ENCODE measurements at places on chromosomes 4 and X.
A peak's percentile ranks its signal among the peaks of the same experiment; 100 is the strongest.

DNA sequence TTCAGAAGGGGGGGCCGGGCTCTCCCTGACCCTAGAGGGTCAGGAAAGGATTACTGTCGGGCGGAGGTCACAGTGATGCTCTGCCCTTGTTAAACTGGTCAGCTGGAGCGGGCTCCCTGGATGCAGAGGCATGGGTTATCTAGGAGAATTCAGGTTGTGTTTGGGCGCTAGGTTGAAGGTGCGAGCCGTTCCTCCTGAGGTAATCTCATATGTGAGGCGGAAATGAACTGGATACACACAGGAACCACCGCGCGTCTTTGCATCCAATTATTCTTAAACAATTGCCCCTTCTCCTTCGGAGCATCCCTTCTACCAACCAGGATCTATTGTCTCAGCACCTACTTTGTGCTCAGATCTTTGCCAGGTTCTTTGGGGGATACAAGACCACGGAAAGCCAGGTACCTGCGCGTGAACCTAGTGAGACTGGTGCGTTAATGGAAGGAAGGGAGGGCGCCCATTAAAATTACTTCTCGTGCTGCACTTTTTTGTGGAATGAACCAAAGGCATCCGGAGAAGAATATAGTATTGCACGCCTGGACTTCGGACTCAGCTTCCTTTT is 28.4 kb downstream of the HAND2 start:
- peak; percentile 32 for DNase-seq

- no peak for DNase-seq
Measured at GRCh38 chr4:109739547-109739946, 9.7 kb upstream of the PLA2G12A start.

- DNase-seq: no peak
Measured at GRCh38 chr4:102501447-102501696, 213 bp downstream of the NFKB1 start.

GRCh38 chr4:15992167-15992485 is 29.2 kb upstream of the FGFBP2 start:
- DNase-seq: no peak

DNA sequence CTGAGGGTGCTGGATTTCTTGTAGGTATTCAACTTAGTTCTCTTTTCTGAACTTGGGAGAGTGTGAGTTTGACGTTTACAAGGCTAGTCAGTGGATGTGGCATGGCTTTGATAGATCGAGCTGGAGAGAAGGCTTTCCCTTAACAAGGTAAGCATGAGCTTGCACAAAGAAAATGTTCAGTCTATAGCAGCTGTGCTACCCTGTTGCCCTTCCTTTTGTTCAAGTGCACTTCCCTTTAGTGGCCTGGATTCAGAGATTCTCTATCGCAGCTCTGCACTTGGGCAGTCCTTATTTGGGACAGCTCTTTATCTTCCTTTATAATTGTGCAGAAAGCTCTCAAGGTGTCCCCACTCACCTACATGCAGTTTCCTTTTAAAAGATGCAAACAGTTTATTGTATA is 198.0 kb downstream of the ARHGAP24 start:
- DNase-seq: no peak

GRCh38 chr4:152348670-152349069 is 187.2 kb downstream of the FBXW7 start:
- DNase-seq: no peak

GRCh38 chr4:6641164-6641970 is 882 bp downstream of the MRFAP1 start:
- no peak for DNase-seq

DNA sequence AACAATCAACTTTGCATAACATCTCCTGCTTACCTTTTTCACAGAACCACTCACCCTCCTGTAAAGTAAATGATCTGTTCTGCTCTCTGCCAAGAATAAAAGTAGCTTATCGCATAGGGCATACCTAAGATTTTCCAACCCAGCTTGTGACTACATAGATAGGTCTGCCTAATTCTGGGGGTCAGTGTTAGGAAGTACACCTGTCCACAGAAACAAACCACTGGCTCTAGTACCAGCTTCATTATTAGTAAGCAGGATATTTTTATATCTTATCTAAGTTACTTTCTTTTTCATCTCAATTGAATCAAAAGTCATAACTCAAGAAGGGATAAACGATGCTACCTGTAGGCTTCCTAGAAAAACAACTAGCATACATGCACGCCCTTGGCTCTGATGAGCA is 23.8 kb downstream of the CXCL1 start:
- DNase-seq: no peak

GRCh38 chrX:120309873-120310705 is 1.2 kb downstream of the TMEM255A start:
- no peak for DNase-seq

DNA sequence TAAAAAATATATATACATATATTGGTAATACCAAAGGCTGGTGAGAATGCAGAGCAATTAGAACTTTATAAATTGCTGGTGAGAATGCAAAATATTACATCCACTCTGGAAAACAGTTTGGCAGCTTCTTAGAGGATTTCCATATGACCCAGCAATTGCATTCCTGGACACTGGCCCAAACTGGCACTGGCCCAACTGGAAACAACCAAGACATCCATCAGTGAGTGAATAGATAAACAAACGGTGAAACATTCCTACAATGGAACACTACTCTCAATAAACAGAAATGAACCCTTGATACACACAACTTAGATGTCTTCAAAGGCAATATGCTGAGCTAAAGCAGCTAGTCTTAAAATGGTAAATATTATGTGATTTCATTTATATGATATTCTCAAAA is 524.2 kb downstream of the IQCM start:
- DNase-seq: no peak

GRCh38 chr4:173449380-173449717 is 50.4 kb upstream of the SCRG1 start:
- DNase-seq: no peak

GRCh38 chr4:109302361-109303139 is at the start of gene COL25A1:
TSS of gene COL25A1 (minus strand) at chr4:109302658.
- no peak for DNase-seq

DNA sequence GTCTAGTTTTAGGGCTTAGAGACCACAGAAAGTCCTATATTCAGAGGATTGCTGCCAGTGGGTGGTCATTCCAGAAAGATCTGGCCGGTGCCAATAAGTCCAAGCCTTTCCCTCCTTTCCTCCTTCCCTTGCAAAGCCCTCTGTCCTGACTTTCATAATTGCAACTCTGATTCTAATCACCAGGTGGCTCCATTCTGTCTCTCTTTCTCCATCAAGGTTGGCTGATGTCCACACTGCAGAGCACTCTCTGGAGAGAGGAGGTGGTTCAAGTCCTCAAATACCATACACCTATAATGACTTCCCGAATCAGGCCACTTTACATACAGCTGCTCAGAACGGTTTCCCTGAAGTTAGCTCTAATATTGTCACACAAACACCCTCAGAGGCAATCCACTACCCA is 22.4 kb upstream of the ARMCX4 start:
- no peak for DNase-seq

DNA sequence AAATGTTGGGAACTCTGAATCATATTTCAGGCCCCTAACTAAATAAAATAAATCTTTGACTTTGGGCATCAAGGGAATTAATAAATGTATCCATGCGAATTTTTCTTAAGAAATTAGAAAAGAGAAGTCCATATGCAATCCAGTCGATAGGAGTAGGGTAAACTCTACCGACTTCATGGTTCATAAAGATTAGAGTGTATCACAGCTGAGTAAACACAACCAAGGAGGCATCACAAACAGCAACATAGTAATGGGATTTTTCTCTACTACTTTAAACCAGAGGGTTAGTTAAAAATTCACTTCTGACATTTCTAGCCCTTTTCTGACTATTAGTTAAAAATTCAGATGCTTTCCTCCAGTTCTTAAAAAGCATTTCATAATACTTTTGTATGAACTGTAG is 19.9 kb downstream of the SEPTIN11 start:
- no peak for DNase-seq

DNA sequence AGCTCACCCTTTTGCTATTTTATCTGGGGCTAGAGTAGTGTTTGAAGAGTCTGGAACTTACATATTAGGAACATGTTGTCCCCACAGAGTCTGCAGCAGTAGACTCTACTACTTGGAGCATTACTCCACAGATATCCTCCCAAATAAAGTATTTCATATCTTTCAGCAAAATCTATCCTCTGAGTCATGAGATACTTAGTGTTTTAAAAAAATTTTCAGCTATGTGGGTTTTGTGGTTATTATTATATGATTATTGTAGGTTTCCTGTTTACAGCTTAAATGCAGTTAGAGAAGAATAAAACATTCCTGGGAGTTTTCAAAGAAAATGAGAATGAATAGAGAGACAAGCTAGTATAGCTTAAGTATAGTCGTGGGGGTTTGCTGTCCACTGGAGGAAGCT is 30.9 kb downstream of the PAGE2 start:
- DNase-seq: no peak

- no peak for DNase-seq
Measured at GRCh38 chr4:4384837-4385236, 2.1 kb upstream of the NSG1 start.

DNA sequence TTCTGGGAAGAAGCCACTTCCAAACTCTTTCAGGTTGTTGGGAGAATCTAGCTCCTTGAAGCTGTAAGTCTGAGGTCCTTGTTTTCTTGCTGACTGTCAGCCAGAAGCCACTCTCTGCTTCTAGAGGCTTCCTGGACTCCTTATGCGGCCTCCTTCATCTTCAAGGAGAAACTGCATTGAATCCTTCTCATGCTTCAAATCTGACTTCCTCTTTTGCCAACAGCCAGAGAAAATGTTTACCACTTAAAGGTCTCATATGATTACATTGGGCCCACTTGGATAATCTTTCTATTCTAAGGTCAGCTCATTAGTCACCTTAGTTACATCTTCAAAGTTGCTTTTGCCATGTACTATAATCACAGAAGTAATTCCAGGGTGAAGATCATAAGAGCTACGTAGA is 327.0 kb downstream of the HNRNPD start:
- no peak for DNase-seq

GRCh38 chrX:101383679-101384205 is 2.2 kb downstream of the BTK start:
- DNase-seq: no peak

- no peak for DNase-seq
Measured at GRCh38 chr4:5865896-5866599, 26.8 kb downstream of the CRMP1 start.

- no peak for DNase-seq
Measured at GRCh38 chrX:3493605-3494004, 147.2 kb upstream of the MXRA5 start.

- DNase-seq: no peak
Measured at GRCh38 chrX:39773923-39774773, 323.6 kb downstream of the BCOR start.

- no peak for DNase-seq
Measured at GRCh38 chr4:6967846-6968340, 58.3 kb downstream of the TBC1D14 start.

GRCh38 chr4:105466580-105466979 is 7.3 kb downstream of the PPA2 start:
- DNase-seq: no peak

DNA sequence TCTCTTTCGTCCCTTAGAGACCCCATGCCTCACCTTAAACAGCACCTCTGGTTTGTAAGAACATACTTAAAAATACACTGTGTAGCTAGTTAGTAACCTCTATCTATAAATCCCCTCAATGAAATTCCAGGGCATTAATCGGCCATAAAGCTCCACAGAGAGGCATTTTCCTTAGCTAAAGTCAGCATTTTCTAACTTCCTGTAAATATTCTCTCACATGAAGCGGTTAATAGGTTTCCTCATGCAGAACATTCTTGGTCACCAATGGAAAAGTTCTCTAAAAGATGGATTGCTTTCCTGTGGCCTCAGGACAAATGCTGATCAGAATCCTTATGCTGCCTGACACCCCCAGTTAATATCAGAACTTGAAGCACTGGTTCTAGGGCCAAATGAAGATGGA is 248.6 kb upstream of the BOD1L1 start:
- no peak for DNase-seq

DNA sequence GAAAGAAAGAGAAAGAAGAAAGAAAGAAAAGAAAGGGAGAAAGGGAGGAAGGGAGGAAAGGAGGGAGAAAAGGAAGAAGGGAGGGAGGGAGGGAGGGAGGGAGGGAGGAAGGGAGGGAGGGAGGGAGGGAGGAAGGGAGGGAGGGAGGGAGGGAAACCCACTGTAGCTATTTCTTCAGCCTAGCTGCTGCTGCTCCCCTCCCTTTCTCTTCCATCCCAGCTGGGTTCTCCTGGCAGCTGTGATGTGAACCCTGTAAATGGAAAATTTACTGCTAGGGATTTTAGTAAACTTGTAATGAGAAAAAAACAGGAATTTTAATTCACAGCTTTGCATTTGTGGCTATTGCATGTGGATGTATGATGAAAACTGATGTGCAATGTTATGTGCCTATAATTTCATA is 8.0 kb downstream of the NR0B1 start:
- DNase-seq: no peak

- no peak for DNase-seq
Measured at GRCh38 chr4:73576381-73576780, 43.9 kb downstream of the RASSF6 start.

DNA sequence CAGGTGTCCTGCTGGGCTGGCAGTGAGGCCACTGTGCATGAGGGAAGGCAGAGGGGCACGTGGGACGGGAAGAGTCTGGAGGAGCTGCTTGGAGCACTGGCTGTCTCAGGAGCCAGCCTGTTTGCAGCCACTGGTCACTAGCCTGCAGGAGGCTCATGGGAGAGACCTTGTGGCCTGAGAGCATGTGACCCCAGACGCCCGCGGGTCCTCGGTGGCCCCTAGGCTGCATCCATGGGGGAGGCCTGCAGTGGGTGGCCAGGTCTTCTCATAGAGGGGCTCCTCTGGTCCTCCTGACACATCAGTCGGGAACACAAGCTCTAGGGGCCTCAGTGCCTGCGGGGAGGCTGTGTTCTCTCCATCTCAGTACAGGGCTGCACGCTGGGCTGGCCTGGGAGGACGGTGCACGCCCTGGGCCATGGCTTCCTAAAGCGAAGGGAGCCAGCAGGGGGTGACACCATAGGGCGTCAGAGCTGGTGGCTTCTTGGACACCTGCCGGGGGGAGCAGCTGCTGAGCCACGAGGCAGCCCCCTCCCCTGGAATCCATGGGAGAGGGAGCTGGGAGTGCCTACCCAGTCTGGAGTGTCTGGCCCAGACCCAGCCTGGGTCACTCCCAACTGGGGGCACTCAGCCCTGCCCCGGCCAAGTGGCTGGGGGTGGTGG is 12.3 kb downstream of the NAT8L start:
- no peak for DNase-seq
